ENCODE measurements at places on chromosomes 13 and 19.

DNA sequence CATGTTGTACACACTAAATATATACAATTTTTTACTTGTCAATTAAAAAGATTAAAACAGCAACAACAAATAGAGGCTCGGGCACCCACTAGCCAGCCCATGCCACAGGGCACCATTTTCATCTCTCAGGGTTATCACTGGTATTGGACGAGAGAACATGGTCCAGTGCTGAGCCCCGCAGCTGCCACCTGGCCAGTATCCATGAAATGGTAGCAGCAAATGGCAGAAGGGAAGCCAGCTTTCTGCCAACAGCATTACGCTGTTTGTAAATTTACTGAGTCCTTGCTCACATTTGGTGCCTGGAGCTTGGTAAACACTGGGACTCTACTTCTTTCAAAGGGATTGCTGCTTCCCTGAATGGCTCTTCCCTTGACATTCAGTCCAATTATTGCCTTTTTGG, 87.9 kb upstream of the WASF3 start:
- no peak for DNase-seq

DNA sequence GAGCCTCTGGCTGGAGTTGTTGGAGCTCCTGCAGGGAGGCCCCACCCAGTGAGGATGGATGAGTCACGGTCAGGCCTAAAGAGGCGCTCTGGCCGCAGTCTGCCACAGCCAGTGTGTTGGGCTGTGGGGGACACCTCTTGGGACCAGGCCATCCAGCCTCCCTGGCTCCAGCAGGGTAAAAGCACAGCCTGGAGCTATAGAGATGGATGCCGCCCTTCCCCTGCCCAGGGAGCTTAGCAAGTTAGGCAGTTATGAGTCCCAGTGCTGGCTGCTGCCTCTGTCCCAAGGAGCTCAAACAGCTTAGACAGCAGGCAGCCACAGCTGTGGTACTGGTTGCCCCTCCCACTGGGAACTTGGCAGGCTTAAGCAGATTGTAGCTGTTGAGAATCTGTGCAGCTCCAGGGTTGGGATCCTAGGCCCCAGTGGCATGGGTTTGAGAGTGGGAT, 100.9 kb downstream of the NDFIP2 start:
- DNase-seq = no peak

DNA sequence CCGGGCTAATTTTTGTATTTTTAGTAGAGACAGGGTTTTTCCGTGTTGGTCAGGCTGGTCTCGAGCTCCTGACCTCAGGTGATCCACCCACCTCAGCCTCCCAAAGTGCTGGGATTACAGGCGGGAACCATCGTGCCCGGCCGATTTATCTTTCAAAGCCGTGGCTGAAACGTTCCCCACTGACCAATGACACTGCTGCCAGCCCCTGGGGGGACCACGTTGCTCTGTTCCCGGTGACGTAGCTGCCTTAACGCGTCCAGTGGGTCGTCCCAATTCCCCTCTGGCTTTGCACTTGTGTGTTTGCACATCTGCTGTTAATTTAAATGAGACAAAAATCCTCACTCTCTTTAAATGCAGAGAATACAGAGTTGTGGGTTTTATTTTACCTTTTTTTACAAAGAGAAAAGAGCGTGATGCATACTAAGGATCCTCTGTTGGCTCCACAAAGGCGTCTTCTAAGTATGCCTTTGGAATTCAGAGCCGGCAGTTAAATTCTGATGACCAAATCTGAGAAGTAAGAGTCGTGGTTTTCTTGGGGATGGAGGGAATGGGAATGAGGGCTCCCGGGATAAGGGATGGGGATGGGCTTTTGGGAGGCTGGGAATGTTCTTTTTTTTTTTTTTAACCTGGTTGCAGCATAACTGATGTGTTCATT, 18.6 kb upstream of the LMTK3 start:
- DNase-seq = no peak

DNA sequence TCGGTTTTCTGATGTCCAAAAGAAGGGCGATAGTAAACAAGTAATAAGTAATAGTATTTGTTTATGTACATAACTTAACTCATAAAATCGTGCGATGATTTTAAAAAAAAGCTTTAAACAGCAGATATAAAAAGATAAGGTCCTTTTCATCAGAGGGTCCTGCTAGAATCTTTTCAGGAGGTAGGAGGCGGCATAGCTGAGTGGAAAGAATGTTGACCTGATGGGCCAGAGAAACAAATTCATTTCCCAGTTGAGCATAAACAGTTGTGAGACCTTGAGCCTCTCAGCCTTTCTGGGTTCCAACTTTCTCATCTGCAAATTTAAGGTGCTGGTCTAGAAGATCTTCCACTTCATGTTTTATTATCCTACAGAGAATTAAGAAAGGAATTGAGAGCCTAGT, 173.5 kb downstream of the LACC1 start:
- DNase-seq = no peak

DNA sequence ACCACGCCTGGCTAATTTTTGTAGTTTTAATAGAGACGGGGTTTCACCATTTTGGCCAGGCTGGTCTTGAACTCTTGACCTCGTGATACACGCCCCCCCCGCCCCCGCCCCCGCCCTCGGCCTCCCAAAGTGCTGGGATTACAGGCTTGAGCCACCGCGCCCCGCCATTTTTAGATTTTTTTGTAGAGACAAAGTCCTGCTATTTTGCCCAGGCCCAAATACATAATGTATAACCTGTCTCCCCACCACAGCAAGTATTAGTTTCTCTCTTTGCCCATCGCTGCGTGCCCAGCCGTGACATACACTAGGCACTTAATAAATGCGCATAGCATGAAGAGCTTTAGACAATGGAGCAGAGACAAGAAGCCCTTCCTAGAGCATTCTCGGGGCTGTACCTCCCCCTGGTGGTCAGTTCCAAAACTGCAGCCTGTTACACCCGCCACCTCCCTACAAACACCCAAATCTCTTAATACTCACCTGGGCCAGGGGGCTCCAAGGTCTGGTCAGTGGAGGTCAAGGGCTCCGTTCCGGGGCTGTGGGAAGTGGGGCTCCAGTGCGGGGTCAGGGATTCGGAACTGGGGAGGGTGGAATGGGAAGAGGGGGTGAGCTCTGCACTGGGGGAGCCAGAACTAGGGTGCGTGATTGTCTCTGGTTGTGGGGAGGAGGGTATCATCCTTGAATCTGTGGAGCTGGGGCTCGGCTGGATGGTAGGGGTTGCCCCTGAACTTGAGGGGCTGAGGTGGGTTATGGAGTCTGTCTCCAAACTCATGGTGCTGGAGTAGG, 22.5 kb downstream of the IQCN start:
- DNase-seq = peak; percentile 58

DNA sequence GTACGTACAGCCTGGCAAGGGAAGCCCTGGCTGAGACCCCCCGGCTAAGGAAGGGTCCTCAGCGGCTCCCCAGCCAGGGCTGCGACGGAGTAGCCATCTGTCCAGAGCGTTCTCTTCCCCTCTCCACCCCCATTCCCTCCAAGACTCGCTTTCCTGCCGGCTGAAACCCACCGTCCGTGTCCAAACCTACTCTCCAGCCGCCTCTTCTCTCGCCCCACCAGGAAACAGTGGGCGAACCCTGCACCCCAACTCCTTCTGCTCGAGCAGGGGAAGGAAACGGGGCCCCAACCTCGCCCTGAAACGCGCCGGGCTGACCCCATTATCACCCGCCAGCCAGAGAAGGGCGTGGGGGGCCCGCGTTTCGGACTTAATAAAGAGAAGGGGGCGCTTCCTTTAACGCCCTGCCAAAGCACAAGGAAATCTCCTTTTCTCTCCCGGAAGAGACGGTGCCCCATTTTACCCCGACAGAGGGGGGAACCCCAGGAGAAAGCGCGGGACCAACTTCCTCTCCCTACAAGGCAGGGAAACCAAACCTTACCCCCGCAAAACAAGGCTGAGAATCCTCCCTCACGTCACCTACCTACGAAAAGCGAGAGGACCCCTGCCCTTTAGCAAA, 2.5 kb downstream of the ZC3H4 start:
- no peak for DNase-seq

DNA sequence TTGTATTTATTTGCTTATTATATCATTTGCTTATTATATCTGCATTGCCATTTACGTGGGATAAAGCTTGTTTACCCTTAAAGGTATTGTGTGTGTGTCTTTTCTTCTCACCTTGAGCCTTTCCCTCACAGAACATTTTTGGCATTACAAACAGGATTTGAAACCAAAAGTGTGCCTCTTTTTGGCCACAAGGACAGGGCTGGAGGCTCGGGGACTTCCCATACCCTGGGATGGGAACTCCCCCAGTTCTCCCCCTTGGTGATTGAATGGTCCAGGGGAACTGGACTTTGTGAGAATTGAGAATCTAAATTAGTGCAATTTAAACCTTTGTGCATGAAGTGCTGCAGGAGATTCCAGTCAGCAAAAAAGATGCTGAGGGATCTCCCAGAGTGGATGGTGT, 2.4 kb upstream of the ZNF506 start:
- no peak for DNase-seq

GRCh38 chr19:18800079-18800478, 9.0 kb upstream of the COMP start:
- DNase-seq = no peak

Measured in tibial artery (tissue), 4 donors.